Natural killer cell treated with Interleukin-12 subunit alpha and Interleukin-12 subunit beta and Interleukin-15 and Interleukin-18, amount 100 ng/mL, for 72 hours (primary cell): ENCODE measurements at places on chromosomes 4 and X.

GRCh38 chrX:21503593-21503992 lies 129.4 kb downstream of the CNKSR2 start:
- no peak for DNase-seq

DNA sequence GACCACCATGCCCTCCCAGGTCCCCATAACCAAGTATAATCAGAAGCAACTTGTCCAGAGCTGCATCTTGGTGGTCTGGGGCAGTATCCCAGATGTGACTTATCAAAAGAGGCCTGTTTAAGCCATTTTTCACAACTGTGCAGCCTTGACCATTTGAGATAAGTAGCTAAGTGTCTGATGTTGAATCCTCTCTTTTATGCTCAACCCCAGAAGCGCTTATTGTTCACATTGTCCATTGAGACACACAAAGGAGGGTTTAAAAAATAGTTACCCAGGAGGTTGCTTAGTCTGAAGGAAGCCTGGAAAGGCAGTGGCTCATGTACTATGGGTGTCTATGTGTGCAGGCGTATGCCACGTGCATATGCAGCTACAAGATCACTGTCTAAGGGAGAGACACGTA lies 27.0 kb downstream of the ENPP6 start:
- DNase-seq: no peak

DNA sequence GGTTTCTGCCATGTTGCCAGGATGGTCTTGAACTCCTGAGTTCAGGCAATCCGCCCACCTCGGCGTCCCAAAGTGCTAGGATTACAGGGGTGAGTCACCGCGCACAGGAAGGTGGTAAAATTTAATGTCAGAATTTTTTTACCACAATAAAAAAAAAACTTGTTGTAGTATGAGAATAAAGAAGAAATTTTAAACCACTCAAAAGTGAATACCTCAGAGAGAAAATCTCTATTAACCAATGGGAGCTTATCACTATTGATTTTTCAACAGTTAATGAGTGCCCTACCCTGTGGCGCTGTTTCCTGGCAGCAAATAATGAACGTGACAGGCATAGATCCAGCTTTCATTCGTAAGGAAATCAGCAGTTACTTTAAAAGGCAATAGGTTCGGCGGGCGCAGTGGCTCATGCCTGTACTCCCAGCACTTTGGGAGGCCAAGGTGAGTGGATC lies 32.7 kb upstream of the SLC25A4 start:
- DNase-seq: no peak

DNA sequence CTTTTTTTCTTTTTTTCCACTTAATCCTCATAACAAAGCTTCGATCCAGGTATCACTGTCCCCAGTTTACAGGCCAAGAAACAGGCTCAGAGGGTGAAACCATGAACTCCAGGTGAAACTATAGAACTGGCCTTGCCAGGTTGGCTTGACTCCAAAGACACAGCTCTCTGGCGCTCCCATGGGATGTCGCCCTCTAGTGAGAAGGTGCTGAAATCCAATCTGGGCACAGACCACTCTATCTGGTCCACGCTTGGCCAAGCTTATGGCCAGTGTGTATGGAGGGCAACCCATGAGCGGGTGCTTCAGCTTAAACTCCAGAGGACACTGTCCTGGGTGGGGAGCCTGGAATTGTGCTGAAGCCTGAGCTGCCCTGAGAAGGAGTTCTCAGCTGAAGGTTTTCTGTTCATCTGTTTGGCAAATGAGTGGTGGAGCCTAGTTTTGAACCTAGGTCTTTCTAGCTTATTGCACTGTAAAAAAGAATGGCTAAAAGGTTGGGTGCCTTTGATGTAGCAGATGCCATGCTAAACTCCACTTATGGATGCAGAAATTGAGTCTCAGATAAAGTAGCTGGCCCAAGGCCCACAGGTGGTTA lies 70.5 kb downstream of the SEL1L3 start:
- DNase-seq: no peak

- no peak for DNase-seq
Measured at GRCh38 chr4:137124278-137124932, 407.9 kb downstream of the PCDH18 start.

- DNase-seq: no peak
Measured at GRCh38 chr4:148778980-148779675, 336.9 kb upstream of the NR3C2 start.

- no peak for DNase-seq
Measured at GRCh38 chr4:40837094-40837870, 87.5 kb downstream of the NSUN7 start.

- DNase-seq: no peak
Measured at GRCh38 chr4:118918388-118918787, 29.7 kb downstream of the SYNPO2 start.

DNA sequence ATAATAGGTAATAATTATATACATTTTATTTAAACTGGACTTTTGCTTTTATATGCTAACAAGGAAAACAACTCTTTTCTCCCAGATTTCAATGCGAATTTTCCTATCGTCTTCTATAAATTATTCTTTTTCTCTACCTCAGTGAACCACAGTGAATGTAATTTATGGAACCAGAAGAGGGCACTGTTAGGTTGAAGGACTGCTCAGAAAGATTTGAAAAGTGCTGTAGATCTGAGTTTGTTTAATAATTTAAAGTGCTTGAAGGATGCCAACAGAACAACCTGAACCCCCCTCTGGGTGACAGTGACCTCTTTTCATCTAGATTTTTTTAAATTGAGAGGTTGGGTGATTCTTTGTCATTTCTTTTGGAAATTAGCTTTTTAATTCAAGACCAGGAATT lies 54.9 kb downstream of the PHOX2B start:
- DNase-seq: no peak

DNA sequence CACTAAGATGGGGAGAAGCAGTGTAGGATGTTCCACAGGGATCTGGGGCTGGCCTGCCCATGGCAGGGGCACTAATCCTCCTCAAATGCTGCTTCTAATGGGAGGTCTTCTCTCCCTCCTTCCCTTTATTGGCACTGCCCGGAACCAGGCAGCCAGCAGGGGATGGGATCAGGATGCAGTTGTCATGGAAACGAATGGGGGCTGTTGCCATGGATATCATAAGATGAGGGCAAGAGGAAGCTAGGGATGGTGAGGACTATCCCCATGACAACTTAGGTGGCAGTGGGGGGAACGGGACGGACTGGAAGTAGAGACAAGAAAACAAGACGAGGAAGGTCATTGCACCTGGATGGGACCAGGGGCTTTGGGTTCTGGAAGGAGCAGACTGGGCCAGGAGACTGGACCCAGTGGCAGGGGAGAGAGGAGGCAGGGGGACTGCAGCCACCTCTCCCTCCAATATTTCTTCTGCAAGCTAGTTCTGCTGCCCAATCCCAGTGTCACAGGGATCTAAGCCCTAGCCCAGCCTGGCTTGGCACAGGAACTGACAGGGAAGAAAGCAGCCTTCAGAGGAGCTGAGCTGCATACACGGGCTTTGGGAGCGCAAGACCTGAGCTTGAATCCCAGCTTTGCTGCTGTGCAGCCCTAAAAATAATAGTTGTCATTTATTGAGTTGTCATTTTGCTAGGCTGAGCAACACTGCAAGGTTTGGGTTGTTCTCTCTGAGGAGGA lies 19.0 kb downstream of the IQSEC2 start:
- no peak for DNase-seq

DNA sequence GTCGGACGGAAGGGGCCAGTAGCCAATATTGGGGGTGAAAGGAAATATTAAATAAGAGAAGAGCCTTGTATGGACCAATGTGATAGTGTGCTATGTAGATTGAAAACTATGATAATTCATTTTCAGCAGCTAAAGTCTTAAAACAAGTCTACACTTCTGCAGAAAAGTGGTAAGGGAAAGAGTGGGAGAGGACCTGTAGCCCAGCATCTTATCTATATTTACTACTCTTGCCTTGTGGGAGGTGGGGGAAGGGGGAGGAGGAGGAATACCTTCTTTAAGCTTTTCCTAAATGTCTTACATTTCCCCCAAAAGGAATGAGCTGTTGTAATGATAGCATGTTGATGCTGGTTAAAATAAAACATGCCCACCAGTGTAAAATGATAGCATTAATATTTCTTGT lies 220.0 kb upstream of the SPRY1 start:
- no peak for DNase-seq

DNA sequence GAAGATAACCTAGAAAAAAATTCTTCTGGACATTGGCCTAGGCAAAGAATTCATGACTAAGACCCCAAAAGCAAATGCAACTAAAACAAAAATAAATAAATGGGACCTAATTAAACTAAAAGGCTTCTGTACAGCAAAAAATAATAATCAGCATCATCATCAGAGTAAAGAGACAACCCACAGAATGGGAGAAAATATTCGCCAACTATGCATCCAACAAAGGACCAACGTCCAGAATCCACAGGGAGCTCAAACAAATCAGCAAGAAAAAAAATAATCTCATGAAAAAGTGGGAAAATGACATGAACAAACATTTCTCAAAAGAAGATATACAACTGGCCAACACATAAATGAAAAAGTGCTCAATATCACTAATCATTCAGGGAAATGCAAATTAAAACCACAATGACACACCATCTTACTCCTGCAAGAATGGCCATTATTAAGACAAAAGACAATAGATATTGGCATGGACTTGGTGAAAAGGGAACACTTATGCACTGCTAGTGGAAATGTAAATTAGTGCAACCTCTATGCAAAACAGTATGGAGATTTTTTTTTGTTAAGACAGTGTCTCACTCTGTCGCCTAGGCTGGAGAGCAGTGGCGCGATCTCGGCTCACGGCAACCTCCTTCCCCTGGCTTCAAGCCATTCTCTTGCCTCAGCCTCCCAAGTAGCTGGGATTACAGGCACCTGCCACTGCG lies 29.9 kb downstream of the ELF2 start:
- DNase-seq: no peak

GRCh38 chr4:170652571-170652970 lies 562.8 kb upstream of the AADAT start:
- no peak for DNase-seq

DNA sequence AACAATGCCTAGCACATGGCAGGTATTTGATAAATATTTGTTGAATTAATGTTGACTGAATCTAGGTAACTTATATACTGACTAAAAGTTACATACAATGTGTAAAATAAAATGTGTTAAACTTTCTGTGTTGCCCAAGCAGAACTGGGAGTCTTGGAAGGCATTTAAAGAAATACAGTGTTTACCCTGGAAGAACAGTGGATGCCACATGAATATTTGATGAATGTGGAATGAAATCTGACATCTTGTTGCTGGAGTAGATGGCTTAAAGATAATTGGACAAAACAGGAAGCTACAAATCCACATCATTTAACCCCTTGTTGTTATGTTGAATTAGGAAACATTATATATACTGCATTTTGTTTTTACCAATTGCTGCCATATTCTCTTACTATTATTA lies 39.9 kb upstream of the SCOC start:
- no peak for DNase-seq

GRCh38 chr4:42339935-42340406 lies 57.3 kb upstream of the SHISA3 start:
- DNase-seq: no peak

DNA sequence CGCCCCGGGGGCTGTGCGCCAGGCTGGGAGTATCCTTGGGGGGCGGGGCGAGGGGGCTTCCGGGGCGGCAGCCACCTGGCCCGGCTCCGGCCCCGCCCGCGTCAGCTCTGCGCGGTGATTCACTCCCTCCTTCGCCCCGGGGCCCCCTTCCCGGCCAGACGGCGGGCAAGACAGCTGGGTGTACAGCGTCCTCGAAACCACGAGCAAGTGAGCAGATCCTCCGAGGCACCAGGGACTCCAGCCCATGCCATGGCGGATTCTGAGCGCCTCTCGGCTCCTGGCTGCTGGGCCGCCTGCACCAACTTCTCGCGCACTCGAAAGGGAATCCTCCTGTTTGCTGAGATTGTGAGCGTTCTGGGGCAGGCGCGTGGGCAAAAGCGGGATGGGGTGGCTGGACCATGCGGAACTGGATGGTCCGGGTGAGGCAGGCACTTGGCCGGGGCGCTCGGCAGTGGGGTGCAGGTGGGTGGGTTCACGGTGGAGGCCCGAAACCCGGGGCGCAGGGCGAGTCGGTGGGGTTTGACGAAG lies at the start of gene PLP2:
PLP2 (plus strand) TSS at position 147 of the 528 bp plus-strand sequence; CDS start at position 250, 103 bp downstream.
- DNase-seq: peak; percentile 69

DNA sequence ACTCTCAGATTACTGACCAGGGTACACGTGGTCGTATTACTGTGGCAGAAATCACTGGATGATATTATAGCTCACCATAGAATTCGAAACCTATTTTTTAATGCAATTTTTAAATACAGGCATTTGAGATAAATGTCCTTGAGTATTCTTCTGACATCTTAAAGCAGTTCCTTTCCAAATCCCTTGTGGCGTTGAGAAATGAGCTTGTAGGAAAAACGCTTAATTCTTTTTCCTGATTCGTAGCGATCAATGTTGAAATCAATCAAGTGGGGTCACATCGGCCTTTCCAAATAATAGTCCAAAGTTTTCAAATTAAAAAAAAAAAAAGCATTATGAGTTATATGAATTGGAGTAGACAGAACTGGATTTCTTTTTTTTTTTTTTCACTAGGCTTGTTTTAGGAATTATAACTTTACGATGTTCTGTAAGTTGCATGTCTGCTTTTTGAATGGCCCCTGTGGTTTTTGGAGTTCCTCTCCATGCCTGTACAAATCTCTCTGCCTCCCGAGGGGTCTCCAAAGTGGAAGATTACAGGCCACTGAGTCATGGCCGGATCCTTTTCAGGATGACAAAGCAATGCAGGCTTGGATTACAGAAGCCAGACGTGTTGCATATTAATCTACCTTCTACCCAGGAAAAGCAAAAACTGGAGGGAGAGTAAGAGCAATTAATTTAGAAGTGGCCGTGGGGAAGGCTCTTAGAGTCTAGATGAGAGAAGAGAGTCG lies 226.1 kb downstream of the SHOX start:
- no peak for DNase-seq

DNA sequence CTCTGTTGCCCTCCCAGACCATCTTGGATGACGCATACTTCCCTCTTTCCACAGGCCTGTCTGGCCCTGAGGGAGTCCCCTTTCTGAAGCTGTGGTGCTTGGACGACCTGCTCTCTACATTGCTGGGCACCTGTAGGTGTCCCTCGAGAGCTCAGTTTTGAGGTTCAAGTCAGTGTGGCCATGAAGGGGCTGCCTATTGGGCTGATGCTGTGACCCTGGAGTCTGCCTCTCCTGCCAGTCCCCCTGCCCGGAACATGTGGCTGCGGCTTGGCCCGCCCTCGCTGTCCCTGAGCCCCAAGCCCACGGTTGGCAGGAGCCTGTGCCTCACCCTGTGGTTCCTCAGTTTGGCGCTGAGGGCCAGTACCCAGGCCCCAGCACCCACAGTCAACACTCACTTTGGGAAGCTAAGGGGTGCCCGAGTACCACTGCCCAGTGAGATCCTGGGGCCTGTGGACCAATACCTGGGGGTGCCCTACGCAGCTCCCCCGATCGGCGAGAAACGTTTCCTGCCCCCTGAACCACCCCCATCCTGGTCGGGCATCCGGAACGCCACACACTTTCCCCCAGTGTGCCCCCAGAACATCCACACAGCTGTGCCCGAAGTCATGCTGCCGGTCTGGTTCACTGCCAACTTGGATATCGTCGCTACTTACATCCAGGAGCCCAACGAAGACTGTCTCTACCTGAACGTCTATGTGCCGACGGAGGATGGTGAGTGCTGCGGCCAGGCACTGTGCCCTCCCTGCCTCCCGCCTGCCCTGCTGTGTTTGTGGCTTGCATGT lies 3.0 kb downstream of the NLGN3 start:
- DNase-seq: no peak
